ENCODE measurements at places on chromosomes 4 and X.

DNA sequence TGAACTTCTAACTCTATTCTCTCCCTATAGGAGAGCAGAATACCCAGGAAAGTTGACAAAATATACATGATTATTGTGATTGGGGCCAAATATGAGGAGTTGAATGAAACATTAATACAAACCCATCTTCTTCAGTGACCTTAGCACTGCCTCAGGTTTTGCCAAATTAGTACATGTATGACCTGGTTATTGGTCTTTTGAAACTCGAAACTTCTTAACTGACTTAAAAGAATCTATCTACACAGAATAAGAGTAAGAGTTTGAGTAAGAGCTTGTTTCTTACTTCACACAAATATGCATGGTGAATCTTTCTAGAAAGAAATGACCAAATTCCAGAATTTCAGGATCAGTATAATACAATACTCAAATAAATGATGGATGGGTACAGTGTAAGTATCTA, 213.0 kb upstream of the GK2 start:
- no peak for DNase-seq

DNA sequence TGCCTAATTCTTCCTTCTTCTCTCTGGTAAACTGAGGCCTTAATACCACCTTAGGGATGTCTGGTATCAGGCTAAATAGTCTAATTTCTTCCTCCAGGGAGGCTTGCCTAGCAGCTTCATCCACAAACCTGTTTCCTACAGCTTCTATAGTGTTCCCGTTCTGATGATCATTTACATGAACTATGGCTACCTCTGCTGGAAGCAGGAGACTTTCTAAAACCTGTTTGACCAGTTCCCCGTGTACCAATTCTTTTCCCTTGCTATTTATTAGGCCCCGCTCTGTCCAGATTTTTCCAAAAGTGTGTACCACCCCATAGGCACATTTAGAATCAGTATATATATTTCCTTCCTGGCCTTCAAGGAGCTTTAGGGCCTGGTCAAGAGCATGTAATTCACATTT, 5.8 kb upstream of the USP38 start:
- DNase-seq, result no peak

GRCh38 chrX:119503484-119503861, 35.2 kb downstream of the SLC25A5 start:
- no peak for DNase-seq

- no peak for DNase-seq
Observed at GRCh38 chr4:128394778-128395177, 107.2 kb upstream of the PGRMC2 start.

DNA sequence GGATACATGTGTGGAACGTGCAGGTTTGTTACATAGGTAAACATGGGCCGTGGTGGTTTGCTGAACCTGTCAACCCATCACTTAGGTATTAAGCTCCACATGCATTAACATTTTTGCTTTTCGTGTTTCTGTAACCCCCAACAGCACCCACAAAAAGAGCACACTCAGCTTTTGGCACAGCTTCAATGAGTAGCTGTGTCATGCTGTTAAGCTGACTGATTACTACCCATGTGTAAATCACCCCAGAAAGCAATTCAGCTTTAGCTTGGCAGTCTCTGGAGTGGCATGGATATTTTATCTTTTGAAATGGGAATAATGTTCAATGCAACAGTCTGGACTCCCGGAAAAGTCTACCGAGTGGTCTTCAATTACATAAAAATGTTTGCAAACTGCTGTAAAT, 734.3 kb downstream of the STIM2 start:
- no peak for DNase-seq

- no peak for DNase-seq
Observed at GRCh38 chrX:69258893-69259292, 93.6 kb upstream of the PJA1 start.

DNA sequence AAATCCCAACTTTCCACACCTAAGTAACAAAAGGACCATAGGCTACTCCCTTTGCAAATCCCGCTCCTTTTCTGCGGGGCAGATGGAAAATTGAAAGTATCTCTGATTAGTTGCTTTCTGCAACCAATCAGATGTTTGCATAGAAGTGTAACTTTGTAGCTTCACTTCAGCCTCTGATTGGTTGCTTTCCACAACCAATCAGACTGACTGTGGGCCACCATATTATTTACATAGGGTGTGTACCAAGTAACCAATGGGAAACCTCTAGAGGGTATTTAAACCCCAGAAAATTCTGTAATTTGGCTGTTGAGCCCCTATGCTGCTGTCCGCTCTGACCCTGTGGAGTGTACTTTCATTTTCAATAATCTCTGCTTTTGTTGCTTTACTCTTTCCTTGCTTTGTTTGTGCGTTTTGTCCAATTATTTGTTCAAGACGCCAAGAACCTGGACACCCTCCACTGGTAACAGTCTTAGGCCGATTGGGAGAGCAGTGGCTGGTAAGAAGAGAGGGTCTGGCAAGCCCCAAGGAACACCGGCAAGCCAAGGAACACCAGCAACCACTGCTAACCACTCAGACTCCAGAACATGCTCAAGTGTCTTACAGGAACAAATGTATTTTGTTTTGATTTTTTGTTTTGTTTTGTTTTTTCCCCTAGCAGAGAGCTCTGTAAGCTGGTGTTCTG, 125.5 kb upstream of the MAP3K15 start:
- DNase-seq, result no peak

- no peak for DNase-seq
Observed at GRCh38 chr4:180491210-180491609, 1752.0 kb upstream of the TENM3 start.

- no peak for DNase-seq
Observed at GRCh38 chr4:138611721-138612120, 369.6 kb upstream of the SLC7A11 start.

DNA sequence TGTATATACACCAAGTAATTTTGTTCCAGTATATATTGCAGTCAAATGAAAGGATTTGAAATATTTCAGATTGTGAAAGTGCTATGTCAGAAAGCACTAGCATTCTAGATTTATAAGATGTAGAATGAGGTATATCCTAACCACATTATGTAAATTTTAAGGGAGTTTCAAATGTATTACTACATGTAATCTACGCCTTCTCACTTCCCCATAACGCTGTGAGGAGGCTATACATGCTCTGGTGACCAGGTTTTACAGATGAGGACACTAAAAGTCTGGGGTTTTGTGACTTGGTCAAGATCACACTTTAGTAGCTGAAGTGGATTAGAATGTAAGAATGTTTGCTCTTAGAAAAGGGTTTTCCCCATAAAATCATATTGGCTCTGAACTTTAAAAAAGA, 8.1 kb downstream of the ENPEP start:
- DNase-seq, result no peak

DNA sequence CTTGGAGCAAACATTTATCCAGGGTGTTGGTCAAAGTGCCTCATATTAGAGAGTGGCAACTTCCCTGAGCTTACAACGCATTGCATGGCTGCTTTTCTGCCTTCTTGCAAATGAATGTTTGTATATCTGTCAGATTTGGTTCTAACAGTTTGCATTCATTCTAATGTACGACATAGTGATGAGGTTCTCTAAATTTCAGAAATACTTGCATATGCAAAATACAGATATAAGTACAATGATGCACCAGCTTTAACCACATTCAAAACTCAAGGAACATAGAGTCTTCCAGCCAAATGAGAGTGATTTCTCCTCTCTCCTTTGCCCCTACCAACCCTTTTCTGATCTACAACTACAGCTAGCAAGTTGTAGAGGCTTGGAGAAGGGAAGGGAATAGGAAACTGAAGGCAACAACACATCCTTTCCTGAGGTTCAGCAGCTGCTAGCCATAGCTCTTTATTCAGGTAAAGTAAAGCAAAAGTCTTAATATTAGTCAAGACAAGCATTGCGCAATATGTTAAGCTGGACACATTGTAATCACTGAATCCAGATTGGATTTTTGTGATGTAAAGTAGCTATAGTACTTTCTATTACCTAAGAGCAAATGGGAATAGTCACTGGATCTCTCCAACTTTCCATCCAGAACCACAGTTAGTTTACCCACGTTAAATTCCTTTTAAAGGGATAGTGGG, 6.3 kb downstream of the TKTL2 start:
- no peak for DNase-seq

GRCh38 chr4:72118017-72118416, 86.2 kb downstream of the NPFFR2 start:
- no peak for DNase-seq

GRCh38 chr4:4987656-4988055, 31.6 kb downstream of the CYTL1 start:
- no peak for DNase-seq

GRCh38 chr4:52051615-52052474, 741 bp downstream of the SPATA18 start:
- no peak for DNase-seq

GRCh38 chrX:125198546-125198945, 121.1 kb upstream of the TEX13C start:
- no peak for DNase-seq

GRCh38 chr4:57401586-57401985, 291.4 kb upstream of the IGFBP7 start:
- no peak for DNase-seq

DNA sequence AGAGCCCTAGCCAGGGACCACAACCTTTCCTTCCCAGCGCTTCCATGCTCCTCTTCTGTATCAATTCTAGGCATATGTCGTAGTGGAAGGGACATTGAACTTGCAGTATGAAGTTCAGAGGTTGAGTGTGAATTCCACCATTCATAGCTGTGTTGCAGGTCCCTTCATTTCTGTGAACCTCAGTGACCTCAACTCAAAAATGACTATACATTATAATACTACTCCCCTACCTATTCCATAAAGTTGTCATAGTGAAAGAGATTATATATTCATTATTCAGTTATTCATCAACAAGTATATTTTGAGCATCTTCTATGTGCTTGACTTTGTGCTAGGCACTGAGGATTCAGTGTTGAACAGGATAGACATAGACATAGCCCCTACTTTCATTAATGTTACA, 28.0 kb downstream of the SH3BGRL start:
- no peak for DNase-seq

DNA sequence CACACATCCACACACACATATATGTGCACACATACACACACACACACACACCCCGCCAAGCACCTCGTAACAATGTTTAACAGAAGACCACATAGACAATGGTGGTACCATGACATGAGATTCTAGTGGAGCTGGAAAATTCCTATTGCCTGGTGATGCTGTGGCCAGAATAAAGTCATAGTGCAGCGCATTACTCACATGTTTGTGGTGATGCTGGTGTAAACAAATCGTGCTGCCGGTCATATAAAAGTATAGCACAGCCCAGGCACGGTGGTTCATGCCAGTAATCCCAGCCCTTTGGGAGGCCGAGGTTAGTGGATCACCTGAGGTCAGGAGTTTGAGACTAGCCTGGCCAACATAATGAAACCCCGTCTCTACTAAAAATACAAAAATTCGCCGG, 275.2 kb downstream of the TRIML1 start:
- no peak for DNase-seq

- DNase-seq, result no peak
Observed at GRCh38 chr4:116688536-116688935, 396.8 kb downstream of the TRAM1L1 start.

DNA sequence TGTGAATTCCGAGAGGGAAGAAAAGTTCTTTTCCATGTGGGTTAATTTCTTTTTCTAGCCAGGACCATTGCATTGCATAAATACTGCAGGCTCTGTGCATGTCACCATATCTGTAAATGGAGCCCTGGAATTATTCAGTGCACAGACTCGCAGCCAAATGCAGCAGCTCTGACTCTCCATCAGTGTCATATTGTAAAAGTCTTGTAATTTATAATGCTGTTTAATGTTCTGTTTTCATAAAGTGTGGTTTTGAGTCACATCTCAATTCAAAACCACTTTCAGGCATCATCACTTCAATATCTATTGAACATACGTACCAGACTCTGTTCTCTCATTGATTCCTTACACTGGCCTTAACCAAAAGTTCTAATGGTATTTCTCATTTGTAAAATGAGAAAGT, 193.9 kb upstream of the RPL34 start:
- DNase-seq, result no peak

- no peak for DNase-seq
Observed at GRCh38 chr4:72006586-72006985, 25.2 kb upstream of the NPFFR2 start.

DNA sequence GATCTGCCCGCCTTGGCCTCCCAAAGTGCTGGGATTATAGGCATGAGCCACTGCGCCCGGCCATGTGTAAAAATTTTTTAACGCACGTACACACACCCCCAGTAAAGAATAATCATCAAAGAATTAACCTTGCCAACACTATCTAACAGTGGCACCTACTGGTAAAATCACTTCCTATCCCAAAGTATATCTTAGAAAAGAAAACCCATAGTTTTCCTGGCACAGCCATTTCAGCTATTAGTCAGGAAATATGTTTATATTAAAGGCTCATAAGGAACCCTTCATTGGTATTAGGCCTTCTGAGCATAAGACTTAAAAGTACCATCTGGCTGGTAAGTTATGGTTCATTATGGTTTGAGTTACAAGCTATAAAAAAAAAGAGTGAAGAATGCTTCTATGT, 14.1 kb downstream of the S100G start:
- no peak for DNase-seq

GRCh38 chr4:150280081-150280895, 202.0 kb downstream of the DCLK2 start:
- no peak for DNase-seq

GRCh38 chr4:99657798-99658197, at the start of gene C4orf54:
Gene C4orf54, minus strand, starts transcription at chr4:99657828. Its CDS starts 3,180 bp downstream, at chr4:99654648.
- DNase-seq, result no peak

DNA sequence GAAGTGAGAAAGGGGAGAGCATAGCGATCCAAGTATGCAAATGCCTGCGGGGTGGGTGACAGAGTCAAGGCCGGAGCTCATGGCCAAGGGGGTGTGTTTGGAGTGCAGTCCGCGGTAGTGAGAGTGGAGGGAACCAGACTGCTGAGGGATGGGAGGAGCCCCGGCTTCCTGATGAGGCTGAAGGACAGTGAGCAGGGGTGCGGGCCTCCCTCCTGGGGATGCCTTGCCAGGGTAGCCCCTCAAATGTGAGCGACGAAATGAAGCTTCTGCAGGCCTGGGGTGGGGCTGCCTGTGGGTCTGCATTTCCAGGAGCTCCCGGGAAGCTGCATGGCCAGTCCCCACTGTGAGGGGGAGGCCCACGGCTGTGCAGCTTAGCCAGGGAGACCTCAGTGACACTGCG, 45.0 kb downstream of the PSAPL1 start:
- DNase-seq, result no peak

GRCh38 chr4:138555584-138555983, 313.4 kb upstream of the SLC7A11 start:
- DNase-seq, result no peak

GRCh38 chr4:170988446-170988845, 824.8 kb upstream of the GALNTL6 start:
- DNase-seq, result no peak

GRCh38 chr4:57491388-57491787, 381.2 kb upstream of the IGFBP7 start:
- DNase-seq, result no peak

GRCh38 chr4:182866746-182867145, 50.4 kb downstream of the DCTD start:
- DNase-seq, result no peak

DNA sequence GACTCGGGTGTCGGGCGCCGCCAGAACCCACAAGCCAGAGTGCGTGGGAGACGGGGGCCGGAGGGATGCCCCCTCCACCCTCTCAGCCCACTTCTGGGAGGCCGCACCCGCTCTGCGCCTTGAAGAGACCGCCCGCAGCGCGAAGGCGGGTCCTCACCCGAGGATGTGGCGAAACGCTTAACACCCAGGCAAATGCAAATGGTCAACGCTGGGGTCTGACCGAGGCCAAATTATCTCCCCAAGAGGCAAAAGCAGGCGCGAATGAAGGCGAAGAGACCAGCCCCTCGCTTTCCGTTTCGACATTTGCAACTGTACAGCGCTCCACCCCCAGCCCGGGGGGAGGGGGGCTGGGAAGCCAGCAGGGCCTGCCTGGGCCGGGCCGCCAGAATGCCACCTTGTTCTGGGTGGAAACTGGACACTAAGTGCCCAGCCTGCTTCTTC, 137.7 kb upstream of the ZIC3 start:
- no peak for DNase-seq
